ENCODE measurements at places on chromosomes 13 and 19.

- DNase-seq: peak; percentile 40
Measured at GRCh38 chr13:20525144-20525600, 485 bp downstream of the CRYL1 start.

- no peak for DNase-seq
Measured at GRCh38 chr19:49331616-49332055, 3.6 kb upstream of the CD37 start.

- DNase-seq: no peak
Measured at GRCh38 chr19:15367439-15367838, 12.1 kb downstream of the AKAP8 start.

GRCh38 chr13:101979825-101980224, 422.0 kb downstream of the FGF14 start:
- DNase-seq: no peak

DNA sequence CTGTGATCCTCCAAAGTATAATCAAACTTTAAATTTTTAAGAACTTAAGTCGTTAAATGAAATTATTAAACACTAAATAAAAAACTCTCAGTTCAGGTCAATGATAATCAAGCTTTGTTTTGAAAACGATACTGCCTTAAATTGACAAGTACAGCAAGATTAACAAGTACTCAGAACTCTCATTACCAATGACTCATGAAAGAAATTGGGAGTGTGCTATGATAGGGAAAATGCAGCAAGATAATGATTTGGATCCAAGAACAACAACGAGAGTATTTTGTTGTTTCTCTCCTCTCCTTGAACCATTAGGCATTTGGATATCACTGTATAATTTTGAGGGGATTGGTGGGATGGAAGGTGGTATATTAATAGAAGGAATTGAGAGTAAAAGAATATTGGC, 10.2 kb downstream of the N4BP2L2 start:
- DNase-seq: no peak

DNA sequence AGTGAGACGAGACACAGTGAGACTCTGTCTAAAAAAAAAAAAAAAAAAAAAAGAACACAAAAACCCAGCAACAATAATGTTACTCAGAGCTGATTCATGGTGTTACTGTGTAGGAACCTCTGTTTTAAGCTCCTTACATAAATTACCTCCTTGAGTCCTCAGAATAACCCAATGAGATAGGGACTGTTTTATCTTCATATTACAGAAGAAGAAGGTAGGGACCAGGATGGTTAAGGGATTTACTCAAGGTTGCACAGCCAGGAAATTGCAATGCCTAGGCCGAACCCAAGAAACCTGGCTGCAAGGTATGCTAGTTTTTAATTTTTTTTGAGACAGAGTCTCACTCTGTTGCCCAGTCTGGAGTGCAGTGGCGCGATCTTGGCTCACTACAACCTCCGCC, 1.5 kb upstream of the DAND5 start:
- DNase-seq: no peak

GRCh38 chr19:2848616-2849015, 7.3 kb downstream of the ZNF555 start:
- DNase-seq: no peak

GRCh38 chr13:109146912-109147647, 517.7 kb downstream of the MYO16 start:
- DNase-seq: no peak

- DNase-seq: no peak
Measured at GRCh38 chr13:61391426-61391825, 24.2 kb downstream of the PCDH20 start.

- no peak for DNase-seq
Measured at GRCh38 chr19:54523403-54523802, 20.8 kb downstream of the LAIR2 start.

DNA sequence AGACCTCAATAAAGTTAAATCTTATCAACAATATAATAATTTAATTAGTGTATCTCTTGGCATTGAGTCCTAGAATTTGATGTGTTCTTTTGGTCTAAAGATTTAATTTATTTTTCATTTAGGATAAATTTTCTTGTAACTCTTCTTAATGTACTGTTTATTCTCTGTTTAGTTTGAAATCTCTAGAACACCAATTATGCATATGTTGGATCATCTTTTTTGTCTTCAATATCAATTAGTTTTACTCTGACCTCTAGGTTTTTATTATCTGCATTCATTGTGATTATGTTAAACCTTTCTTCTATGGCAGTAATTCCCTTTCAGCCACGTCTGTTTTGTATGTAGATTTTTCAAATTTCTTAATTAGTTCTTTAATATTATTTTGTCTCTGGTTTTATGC, 93.8 kb upstream of the ARHGEF7 start:
- DNase-seq: no peak

DNA sequence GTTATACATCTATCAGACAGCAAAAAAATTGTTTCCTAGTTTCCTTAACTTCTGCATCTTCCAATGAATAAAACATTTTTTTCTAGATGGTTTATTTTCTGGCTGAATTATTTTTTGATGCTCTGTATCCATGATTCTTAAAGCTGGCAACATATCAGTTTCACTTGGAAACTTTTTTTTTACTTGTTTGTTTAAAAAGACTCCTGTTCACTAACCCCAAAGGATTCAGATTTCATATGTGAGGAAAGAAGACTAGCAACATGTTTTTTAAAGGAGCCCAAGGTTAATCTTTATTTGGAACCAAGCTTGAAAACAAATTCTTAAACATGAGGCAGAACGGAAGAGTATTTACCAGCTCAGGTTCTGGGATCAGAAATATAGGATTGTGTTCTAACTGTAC, 632.3 kb downstream of the SLITRK6 start:
- no peak for DNase-seq

All from amygdala (tissue), 56 donors.